ENCODE measurements at places on chromosomes 1 and 21. TPM values are rescaled to one million over a fixed set of nuclear protein-coding genes. Genes with fewer than 3 reads are reported as not detected.

DNA sequence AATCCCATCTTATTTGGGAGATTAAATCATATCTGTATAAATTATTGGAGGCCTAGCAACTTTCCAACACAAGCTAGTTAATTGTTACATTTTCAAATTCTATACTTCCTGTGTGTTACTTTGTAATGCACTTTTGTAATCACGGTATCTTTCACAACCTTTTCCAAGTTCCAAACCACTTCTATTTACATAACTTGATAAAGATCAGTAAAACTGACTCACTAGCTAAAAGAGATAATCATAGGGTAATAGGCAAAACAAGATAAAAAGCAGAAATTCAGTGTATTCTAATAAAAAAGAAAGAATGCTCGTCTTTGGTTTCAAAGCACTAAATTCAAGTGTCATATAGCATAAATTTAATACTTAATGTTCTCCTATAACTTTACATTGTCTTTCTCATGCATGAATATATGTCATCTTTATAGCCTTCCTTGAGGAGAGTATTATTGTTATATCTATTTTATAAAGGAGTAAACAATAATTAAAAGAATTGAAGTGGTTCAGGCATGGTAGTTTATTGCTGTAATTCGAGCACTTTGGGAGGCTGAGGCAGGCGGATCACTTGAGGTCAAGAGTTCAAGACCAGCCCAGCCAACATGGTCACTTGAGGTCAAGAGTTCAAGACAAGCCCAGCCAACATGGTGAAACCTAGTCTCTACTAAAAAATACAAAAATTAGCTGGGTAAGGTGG is 66.4 kb downstream of the RGS13 start:
- H3K4me1 ChIP-seq, result no peaks in the 10 kb centered on the region
- no peak overlapping the region for H3K4me3 ChIP-seq
- no peaks in the 10 kb centered on the region for H3K27me3 ChIP-seq
- no peaks in the 10 kb centered on the region for H3K36me3 ChIP-seq
- no peak overlapping the region for H3K27ac ChIP-seq
- DNase-seq, result no peak

GRCh38 chr21:18252680-18253079 is 8.0 kb downstream of the CHODL start:
- H3K27ac ChIP-seq, result no peak overlapping the region
- no peaks in the 10 kb centered on the region for H3K36me3 ChIP-seq
- H3K27me3 ChIP-seq, result no peaks in the 10 kb centered on the region
- H3K4me3 ChIP-seq, result no peak overlapping the region

- H3K36me3 ChIP-seq, result no peaks in the 10 kb centered on the region
- no peaks in the 10 kb centered on the region for H3K27me3 ChIP-seq
- H3K27ac ChIP-seq, result no peak overlapping the region
- no peak overlapping the region for H3K4me3 ChIP-seq
- no peak for DNase-seq
- no peaks in the 10 kb centered on the region for H3K4me1 ChIP-seq
Observed at GRCh38 chr1:85090225-85090624, 41.9 kb upstream of the MCOLN3 start.

- H3K27me3 ChIP-seq, result no peaks in the 10 kb centered on the region
- no peaks in the 10 kb centered on the region for H3K36me3 ChIP-seq
- H3K4me1 ChIP-seq, result no peaks in the 10 kb centered on the region
Observed at GRCh38 chr1:194004146-194004545, 817.7 kb upstream of the B3GALT2 start.

GRCh38 chr21:35441868-35442582 is 392.9 kb upstream of the RUNX1 start:
- no peaks in the 10 kb centered on the region for H3K36me3 ChIP-seq
- DNase-seq, result no peak
- H3K4me3 ChIP-seq, result no peak overlapping the region
- no peaks in the 10 kb centered on the region for H3K27me3 ChIP-seq
- H3K4me1 ChIP-seq, result no peaks in the 10 kb centered on the region

DNA sequence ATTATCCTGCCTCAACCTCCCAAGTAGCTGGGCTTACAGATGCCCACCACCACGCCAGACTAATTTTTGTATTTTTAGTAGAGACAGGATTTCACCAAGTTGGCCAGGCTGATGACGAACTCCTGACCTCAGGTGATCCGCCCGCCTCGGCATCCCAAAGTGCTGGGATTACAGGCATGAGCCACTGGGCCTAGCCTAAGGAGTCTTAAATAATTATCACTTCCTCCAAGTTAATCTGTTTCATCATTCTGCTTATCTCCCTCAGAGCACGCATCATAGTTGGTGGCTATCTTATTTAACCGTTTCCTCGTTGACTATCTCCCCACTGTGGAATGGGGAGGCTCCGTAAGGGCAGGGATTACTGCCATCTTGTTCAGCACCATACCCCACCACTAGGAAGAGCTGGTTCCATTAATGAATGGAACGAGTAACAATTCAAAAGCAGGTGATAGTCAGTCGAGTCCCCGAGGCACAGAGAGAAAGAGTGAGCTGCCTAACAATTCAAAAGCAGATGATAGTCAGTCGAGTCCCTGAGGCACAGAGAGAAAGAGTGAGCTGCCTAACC is 52.7 kb downstream of the GLUL start:
- no peak overlapping the region for H3K27ac ChIP-seq
- no peaks in the 10 kb centered on the region for H3K4me1 ChIP-seq
- H3K4me3 ChIP-seq, result no peak overlapping the region

DNA sequence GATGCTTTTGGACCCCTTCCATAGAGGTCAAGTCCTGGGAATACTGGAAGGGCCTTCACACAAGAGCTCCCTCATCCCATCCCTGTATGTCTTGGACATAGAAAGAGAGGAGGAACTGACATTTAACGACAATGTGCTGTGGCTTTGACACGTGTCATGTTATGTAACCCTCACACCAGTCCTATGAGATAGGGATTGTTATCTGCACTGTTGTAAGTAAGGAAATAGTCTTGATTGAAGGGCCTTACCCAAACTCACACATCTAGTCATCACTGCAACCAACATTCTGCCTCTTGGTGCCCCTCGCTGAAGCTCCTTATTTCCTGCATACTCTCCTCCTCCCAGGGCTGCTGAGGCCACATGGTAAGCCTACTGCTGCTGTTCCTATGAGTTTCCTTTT is 63.7 kb upstream of the ANGPTL1 start:
- no peak for DNase-seq
- H3K27ac ChIP-seq, result no peak overlapping the region
- H3K36me3 ChIP-seq, result no peaks in the 10 kb centered on the region
- no peaks in the 10 kb centered on the region for H3K27me3 ChIP-seq

- no peak overlapping the region for H3K27ac ChIP-seq
- H3K27me3 ChIP-seq, result no peaks in the 10 kb centered on the region
- H3K4me1 ChIP-seq, result no peaks in the 10 kb centered on the region
- no peaks in the 10 kb centered on the region for H3K36me3 ChIP-seq
- no peak overlapping the region for H3K4me3 ChIP-seq
Observed at GRCh38 chr1:231879296-231879695, 252.7 kb downstream of the DISC1 start.

GRCh38 chr1:218548764-218549163 is 203.6 kb downstream of the TGFB2 start:
- no peak for DNase-seq
- no peaks in the 10 kb centered on the region for H3K4me1 ChIP-seq
- H3K27me3 ChIP-seq, result no peaks in the 10 kb centered on the region
- H3K4me3 ChIP-seq, result no peak overlapping the region
- no peaks in the 10 kb centered on the region for H3K36me3 ChIP-seq

DNA sequence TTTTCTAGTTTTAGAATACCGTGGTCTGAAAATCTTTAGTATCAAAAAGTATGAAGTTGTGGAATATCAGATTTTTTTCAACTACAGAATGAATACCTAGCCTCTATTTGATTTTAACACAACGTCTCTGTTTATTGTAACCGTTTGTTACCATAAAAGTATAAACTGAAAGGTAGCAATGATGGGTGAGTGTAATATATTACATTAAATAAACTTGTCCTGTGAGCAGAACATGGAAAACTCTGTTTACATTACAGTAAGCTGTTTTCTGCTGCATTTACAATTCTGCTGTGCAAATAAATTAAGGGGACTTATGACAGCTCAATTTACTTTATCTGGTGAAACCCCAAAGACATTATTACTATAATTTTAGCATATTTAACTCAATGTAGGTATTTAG is 62.5 kb downstream of the CHRM3 start:
- no peaks in the 10 kb centered on the region for H3K4me1 ChIP-seq
- no peaks in the 10 kb centered on the region for H3K36me3 ChIP-seq
- no peaks in the 10 kb centered on the region for H3K27me3 ChIP-seq
- no peak overlapping the region for H3K4me3 ChIP-seq
- no peak for DNase-seq

GRCh38 chr1:208326033-208326432 is 81.8 kb upstream of the PLXNA2 start:
- no peaks in the 10 kb centered on the region for H3K4me1 ChIP-seq
- H3K4me3 ChIP-seq, result no peak overlapping the region
- H3K27me3 ChIP-seq, result no peaks in the 10 kb centered on the region
- H3K36me3 ChIP-seq, result no peaks in the 10 kb centered on the region
- no peak overlapping the region for H3K27ac ChIP-seq

DNA sequence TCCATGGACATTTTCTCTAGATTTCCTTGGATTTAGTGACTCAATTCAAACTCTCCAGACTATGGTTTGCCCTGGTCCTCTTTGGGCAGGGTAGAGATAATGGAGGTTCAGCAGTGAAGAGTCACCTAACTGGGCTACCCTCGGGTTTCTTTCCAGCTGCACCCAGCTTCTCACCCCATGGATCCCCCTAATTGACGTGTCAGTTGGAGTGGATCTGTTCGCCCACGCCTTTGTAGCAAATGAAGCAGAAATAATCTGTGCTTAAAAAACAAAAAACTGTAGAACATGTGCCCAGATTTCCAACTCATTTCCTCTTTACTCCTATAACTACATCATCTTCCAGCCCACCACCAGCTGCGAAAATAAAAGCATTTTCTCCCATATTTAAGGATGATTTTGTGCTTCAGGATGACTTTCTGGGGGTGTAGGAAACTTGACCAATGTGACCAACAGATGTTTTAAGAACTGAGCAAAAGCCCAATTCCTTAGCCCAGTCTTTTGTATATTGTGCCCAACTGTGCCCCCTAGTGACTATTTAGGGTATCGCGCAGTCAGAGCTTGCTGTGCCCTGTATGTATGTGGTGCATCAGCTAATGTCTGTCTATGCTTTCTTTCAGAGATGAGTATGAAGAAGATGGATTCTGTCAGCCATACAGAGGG is 66.5 kb upstream of the UBE2U start:
- peaks cover 3% of the 10 kb centered on the region for H3K4me1 ChIP-seq
- no peaks in the 10 kb centered on the region for H3K27me3 ChIP-seq
- H3K4me3 ChIP-seq, result no peak overlapping the region
- H3K27ac ChIP-seq, result no peak overlapping the region
- no peaks in the 10 kb centered on the region for H3K36me3 ChIP-seq

- no peaks in the 10 kb centered on the region for H3K27me3 ChIP-seq
- no peak for DNase-seq
- no peak overlapping the region for H3K4me3 ChIP-seq
Observed at GRCh38 chr1:244180256-244180655, 129.2 kb downstream of the ZBTB18 start.

DNA sequence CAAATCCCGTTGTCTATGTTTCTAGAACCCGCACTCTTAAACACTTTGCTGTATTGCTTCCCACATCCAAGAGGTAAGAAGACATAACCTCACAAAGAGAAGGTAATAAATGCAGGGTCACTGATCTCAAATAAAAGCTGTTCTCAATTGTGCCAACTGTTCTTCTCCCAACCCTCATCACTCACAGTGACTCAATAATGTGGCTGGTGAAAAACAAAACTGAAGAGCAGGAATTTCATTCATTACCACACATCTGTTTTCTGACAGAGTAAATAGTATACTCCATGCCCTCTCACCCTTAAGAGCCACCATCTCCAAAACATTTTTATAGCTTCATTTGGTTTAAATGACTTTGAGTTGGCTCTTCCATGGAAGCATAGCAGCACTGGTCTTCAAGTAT is 6.2 kb upstream of the ERICH3 start:
- no peak overlapping the region for H3K4me3 ChIP-seq
- H3K27me3 ChIP-seq, result no peaks in the 10 kb centered on the region
- no peak for DNase-seq
- no peaks in the 10 kb centered on the region for H3K36me3 ChIP-seq
- H3K27ac ChIP-seq, result no peak overlapping the region
- H3K4me1 ChIP-seq, result no peaks in the 10 kb centered on the region

GRCh38 chr1:67937010-67937409 is 103.7 kb upstream of the GNG12 start:
- no peak for DNase-seq
- no peak overlapping the region for H3K27ac ChIP-seq
- H3K27me3 ChIP-seq, result no peaks in the 10 kb centered on the region
- H3K36me3 ChIP-seq, result no peaks in the 10 kb centered on the region
- no peaks in the 10 kb centered on the region for H3K4me1 ChIP-seq

DNA sequence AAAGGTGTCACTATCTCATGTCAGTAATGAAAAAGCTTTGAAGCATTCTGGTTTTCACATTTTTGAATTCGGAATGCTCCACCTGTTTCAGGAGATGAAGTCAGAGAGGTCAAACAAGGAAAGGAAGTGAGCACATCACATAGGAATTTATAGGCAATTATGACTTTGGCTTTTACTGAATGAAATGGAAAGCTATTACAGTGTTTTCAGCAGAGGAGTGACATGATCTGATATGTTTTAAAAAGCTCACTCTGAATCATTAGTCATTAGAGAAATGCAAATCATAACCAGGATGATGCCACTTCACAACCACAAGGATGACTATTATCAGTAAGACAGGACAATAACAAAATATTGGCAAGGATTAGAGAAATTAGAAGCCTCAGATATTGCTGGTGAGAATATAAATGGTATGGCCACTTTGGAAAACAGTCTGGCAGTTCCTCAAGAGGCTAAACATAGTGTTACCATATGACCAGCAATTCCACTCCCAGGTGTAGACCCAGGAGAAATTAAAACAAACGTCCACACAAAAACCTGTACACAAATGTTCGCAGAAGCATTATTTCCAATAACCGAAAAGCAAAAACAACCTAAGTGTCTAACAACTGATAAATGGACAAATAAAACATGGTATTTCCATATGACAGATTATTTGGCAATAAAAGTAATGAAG is 7.5 kb downstream of the TAF1A start:
- H3K4me1 ChIP-seq, result no peaks in the 10 kb centered on the region
- no peaks in the 10 kb centered on the region for H3K27me3 ChIP-seq
- H3K4me3 ChIP-seq, result no peak overlapping the region

GRCh38 chr1:223886516-223886921 is 40.8 kb upstream of the TP53BP2 start:
- no peak overlapping the region for H3K4me3 ChIP-seq
- no peaks in the 10 kb centered on the region for H3K36me3 ChIP-seq
- H3K27me3 ChIP-seq, result no peaks in the 10 kb centered on the region
- H3K27ac ChIP-seq, result no peak overlapping the region

Gene OR2L13
- total RNA-seq, result not detected

Gene TSACC
- total RNA-seq, result not detected

Gene TMCO1
- 109 TPM for total RNA-seq

Gene S100A4
- 141 TPM for total RNA-seq

Gene SH3BGR
- 4.0 TPM for total RNA-seq

Gene S100A7
- not detected for total RNA-seq

Gene CD1D
- 3.2 TPM for total RNA-seq

Gene FCMR
- total RNA-seq, result 16.7 TPM

Gene ANKRD35
- 1.2 TPM for total RNA-seq

Gene LRRC53
- total RNA-seq, result not detected

Gene OR2L3
- not detected for total RNA-seq

Gene KLHDC9
- total RNA-seq, result 21.9 TPM

Gene MYBPH
- not detected for total RNA-seq

Data from kidney (tissue), 22 donors.